Fibroblast of skin of scalp (primary cell): ENCODE measurements at places on chromosomes 4 and X.

GRCh38 chr4:11218692-11219091 lies 210.0 kb downstream of the HS3ST1 start:
- no peak for DNase-seq

DNA sequence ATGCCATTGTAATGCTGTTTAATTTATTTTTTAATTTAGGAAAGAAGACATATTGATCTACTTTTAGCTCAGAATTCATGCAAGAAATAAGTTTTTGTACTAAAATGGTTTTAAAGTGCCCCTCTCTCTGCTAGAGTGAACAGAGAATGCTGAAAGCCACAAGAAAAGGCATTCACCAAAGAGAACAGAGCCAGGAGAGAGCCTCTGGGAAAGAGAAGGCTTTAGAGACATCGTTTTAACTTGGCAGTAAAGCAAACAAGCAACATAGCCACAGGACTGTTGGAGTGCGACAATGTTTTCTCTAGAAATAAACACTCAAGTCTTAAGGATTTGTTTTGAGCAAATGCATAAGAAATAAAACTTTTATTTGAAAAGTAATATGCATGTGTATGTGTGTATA lies 484.1 kb upstream of the CPEB2 start:
- no peak for DNase-seq

DNA sequence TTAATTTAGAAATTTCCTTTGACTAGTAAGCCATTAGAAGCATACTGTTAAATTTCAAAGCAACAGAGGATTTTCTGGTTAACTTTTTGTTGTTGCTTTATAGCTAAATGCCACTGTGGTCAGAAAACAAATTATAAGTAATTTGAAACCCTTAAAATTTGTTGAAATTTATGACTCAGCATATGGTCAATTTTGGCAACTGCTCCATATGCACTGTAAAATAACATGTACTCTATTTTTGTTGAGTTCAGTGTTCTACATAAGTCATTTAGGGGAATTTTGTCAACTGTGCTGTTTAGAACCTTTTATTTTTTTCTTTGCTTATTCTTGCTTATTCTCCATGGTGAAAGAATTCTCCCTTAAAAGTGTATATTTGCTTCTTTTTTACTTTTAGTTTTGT lies 28.6 kb downstream of the SCLT1 start:
- peak; percentile 68 for DNase-seq

GRCh38 chrX:39168609-39169008 lies 367.4 kb downstream of the MID1IP1 start:
- DNase-seq = no peak

- no peak for DNase-seq
Measured at GRCh38 chr4:113513382-113513781, 248.2 kb downstream of the CAMK2D start.
